ENCODE measurements at places on chromosomes 16 and 17.

DNA sequence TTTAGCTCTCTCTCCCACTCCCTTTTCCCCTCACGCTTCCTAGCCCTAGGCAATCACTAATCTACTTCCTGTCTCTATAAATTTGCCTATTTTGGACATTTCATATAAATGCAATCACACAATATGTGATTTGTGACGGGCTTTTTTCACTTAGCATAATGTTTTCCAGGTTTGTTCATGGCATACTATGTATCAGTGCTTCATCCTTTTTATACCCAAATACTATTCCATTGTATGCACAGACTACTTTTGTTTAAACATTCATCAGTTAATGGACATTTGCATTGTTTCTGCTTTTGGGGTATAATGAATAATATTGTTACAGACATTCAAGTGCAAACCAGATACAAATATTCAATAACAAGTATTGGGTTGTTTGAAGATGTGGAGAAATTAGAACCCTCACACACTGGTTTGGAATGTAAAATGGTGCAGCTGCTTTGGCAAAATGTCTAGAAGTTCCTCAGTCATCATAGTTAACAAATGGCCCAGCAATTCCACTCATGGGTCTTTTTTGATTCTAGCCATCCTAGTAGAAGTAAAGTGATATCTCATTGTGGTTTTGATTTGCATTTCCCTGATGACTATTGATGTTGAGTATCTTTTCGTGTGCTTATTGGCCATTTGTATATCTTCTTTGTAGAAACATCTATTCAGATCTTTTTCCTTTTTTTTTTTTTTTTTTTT is 67.7 kb downstream of the TBX4 start:
- DNase-seq, result no peak

DNA sequence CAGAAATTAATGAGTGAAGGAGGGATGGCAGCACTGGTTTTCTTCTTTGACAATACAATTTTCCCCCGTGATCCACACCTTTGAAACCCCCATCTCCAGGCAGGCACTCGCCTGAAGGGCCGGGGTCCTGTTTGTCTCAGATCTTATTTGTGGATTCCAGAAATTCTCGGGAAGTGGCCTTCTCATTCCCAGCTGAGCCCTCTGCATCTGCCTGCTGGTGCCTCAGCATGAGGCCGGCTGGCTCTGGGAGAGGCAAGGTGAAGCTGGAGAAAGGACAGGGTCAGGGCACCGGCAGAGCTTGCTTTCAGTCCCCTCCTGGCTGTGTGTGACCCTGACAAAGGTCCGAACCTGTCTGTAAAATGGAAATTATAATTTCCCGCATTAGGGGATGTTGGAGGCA is 35.8 kb upstream of the C1QL1 start:
- DNase-seq, result no peak

DNA sequence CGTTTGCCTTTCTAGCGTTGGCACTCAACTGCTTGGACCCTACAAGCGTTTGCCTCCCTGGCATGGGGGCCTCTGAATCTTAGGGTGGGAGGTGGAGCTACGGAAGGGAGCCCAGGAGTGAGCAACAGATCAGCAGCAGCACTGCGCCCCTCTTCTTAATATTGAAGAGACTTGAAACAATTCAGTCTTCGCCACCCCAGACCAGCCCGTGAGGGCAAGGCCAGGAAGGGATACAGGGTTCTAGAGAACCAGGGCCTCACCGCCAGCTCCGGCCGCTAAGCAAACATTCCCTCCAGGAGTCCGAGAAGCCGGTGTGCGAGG is 1.5 kb upstream of the GPRC5C start:
- no peak for DNase-seq

- DNase-seq, result no peak
Observed at GRCh38 chr17:75061055-75061438, 14.0 kb downstream of the KCTD2 start.

GRCh38 chr17:42457107-42457792 is 1.4 kb upstream of the ATP6V0A1 start:
- DNase-seq, result no peak

GRCh38 chr17:2190014-2190413 is 113.6 kb downstream of the SMG6 start:
- no peak for DNase-seq

GRCh38 chr16:4680673-4681470 is 12.5 kb upstream of the NUDT16L1 start:
- DNase-seq, result no peak

- DNase-seq, result no peak
Observed at GRCh38 chr17:51029142-51029541, 91.5 kb downstream of the SPAG9 start.

DNA sequence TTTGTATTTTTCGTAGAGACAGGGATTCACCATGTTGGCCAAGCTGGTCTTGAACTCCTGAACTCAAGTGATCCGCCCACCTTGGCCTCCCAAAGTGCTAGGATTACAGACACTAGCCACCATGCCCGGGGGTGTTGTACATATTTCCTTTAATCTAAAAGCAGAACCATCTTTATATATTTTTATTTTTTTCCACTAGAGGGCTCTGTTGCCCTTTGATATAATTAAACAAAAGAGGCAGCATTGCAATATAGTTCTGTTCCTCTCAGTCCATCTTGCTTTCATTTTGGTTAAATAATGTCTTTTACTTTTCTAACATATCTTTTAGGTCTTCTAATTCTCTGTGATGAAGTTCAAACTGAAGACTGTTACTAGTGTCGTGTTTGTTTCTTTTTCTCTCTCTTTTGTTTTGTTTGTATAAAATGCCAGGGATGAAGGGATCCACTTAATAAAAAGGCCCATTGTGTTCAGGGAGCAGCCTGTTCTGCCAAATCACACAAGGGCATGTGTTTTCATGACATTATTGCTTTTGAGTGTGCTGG is 23.4 kb downstream of the WWOX start:
- DNase-seq, result no peak

DNA sequence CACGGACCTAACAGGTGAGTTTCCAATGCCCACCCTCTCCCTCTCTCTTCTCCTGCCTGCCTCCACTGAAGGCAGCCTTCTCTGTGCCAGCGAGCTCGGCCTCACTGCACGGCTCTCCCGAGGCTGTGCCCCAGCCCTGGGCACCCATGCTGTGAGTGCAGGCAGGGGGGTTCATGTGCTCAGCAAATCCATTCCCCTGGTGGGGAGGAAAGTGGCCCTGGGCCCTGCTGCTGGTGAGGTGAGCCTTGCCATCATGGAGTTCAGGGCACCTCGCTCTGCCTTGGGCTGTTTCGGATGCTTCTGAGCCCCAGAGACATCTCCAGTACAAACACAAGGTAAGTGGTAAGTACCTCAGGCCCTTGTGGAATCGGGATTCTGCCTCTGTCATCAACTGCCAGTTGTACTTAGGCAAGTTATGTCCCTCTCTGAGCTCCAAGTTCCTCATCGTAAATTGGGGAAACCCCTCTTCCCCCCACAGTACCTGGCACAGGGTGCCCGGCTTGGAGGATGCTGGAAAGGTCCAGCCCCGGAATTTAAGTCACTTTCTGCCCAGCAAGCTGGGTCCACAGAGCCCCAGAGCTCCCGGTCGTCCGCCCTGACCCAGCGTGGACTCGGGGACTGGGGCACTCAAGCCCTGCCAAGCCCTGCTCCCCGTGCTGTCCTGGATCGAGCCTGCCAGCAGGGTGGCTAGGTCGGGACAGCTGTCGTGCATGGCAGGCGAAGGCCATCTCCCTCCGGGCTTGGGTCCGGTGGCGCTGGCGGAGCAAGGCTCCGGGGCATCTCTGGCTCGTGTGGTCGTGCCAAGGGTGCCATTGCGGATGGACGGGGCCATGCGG is 684 bp upstream of the NUDT16L1 start:
- DNase-seq, result no peak

GRCh38 chr17:51508048-51508447 is 247.7 kb downstream of the UTP18 start:
- DNase-seq, result no peak

GRCh38 chr17:65041518-65041917 is 15.0 kb downstream of the GNA13 start:
- DNase-seq, result no peak

- DNase-seq, result no peak
Observed at GRCh38 chr17:27983853-27984252, 58.6 kb upstream of the NLK start.

GRCh38 chr17:82231562-82232321 is 2.9 kb downstream of the SLC16A3 start:
- DNase-seq, result no peak

- no peak for DNase-seq
Observed at GRCh38 chr17:57927048-57927723, 28.0 kb downstream of the CUEDC1 start.

GRCh38 chr16:3068487-3068886 is 3.0 kb downstream of the IL32 start:
- DNase-seq, result no peak

DNA sequence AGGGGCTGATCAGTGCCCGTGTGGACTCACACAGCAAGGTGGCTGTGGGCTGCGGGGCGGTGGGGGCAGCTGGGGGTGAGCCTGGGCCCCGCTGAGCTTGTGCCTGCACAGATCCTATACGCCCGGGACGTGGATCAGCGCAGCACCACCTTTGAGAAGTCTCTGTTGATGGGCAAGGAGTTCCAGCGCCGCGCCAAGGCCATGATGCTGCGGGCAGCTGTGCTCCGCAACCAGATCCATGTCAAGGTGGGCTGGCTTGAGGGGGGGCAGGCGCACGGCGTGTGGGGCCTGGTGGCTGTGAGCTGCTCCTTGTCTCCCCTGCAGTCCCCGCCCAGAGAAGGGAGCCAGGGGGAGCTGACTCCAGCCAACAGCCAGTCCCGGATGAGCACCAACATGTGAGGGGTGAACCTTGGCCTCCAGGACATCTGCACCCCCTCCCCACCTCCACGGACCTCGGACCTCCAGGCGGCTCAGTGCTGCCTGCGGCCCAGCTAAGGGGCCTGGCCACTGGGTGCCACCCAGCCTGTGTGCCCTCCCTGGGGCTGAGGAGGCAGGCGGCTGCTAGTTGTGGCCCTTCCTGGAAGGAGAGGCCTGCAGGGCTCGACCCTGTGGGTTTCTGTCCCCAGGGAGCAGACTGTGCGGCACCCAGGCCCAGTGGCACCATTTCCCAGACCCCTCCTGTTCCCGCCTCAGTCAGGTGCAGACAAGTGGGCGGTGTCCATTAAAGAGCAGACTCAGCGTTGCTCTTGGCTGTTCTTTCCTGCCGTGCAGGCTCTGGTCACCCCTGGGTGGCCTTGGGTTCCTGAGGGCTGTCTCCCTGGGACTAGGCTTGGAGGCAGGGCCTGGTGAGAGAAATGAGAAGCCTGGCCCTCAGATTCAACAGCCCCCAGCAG is 5.3 kb downstream of the GPS1 start:
- DNase-seq, result no peak

- no peak for DNase-seq
Observed at GRCh38 chr16:50679266-50679665, 1.8 kb downstream of the SNX20 start.

GRCh38 chr17:40219594-40220338 is 662 bp downstream of the WIPF2 start:
- DNase-seq, result no peak

GRCh38 chr16:30166202-30166902 is 17.1 kb upstream of the CORO1A start:
- DNase-seq, result no peak

- DNase-seq, result no peak
Observed at GRCh38 chr16:507996-508395, 19.5 kb upstream of the CAPN15 start.

DNA sequence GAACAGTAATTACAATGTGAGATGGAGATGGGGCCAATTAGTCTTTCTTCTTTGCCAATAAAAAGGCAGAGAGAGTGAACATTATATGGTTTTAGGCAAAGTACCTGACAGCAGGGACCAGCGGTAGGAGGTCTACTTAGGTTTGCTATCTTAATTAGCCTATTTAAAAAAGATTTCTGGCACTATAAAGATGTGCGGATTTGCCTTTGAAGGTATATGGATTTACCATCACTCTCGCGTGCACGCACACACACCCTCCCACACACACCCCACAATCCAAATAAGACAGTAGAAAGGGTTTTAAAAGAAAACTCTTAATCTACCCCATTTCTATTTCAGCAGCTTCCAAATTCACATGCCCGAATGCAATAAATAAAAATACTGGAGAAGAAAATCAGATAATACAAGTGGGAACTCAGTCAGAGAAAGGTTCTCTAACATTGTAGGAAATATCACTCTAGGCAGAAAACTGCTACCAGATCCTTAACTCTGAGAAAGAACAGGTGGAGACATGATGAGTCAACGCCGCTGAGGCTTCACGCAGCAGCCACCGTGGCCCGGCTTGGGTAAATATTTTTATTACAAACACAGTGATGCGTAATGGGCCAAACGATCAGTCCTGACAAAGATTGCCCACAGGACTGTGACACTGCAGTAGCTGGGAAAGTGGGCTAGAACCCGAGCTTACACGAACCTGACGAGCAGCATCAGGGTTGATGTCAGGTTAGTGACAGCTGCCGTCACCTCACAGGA is 66.6 kb upstream of the AXIN2 start:
- no peak for DNase-seq

DNA sequence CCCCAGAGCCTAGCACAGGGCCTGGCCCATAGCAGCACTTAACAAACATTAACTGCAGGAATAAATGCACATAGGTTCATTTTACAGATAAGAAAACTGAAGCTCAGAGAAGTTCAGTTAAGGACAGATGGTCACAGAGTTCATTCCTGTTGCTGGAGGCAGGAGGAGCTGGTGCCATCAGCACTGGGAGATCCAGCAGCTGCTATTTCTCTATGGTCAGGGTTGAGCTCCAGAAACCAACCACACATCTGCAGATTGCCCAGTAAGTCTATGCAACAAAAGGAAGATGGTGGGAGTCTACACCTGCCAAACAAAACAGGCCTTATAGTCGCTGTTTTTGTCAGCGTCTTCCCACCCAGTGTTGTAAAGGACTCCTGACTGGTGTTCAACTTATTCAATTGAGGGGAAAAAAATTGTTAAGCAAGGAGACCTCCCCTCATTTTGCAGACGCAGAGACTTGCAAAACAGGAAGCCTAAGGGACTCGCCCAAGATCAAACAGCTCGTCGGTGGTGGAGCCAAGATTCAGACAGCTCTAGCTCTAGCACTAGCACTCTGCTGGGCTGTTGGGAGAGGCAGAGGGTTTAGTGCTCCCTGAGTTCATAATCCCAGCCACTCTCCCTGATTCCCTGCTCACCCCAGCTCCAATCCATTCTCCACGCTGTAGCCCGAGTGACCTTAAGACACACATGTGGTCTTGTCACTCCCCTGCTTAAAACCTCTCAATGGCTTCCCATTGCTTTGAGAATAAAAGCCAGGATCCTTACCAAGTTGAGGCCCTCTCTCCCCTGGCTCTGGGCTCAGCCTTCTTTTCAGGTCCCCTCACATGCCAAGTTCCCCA is 9.0 kb downstream of the NOG start:
- DNase-seq, result no peak

- DNase-seq, result no peak
Observed at GRCh38 chr16:15544405-15544804, 98.5 kb downstream of the MARF1 start.

- DNase-seq, result no peak
Observed at GRCh38 chr16:11586856-11587642, at the start of gene LITAF. TSS of gene LITAF (minus strand) at chr16:11586919. CDS start at chr16:11556730, 30,189 bp downstream.

DNA sequence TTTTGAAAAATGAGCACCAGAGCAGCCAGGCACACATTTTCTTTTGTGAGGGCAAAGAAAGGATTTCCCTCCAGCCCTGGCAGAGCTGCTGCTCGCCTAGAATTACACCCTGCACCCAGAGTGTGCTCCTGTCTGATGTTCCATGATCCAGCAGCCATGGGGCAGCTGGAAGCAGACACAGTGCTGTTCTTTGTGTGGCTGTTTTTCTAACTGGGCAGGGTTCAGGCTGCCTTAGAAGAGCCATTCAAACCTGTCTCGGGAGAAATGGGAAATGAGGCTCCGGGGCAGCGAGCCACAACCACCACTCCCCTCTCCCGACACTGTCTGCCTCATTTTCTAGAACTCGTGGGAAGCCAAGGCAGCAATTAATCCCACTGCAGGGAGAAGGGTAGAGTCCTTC is 28.9 kb downstream of the LITAF start:
- DNase-seq, result no peak
